ENCODE measurements at places on chromosomes 5 and 9.
A peak's percentile ranks its signal among the peaks of the same experiment; 100 is the strongest.

GRCh38 chr9:17017931-17018491 lies 116.8 kb upstream of the CNTLN start:
- DNase-seq, result no peak

- DNase-seq, result no peak
Observed at GRCh38 chr9:5499157-5499556, 11.2 kb upstream of the PDCD1LG2 start.

GRCh38 chr9:132160802-132161742 lies 786 bp upstream of the NTNG2 start:
- peak; percentile 75 for DNase-seq

DNA sequence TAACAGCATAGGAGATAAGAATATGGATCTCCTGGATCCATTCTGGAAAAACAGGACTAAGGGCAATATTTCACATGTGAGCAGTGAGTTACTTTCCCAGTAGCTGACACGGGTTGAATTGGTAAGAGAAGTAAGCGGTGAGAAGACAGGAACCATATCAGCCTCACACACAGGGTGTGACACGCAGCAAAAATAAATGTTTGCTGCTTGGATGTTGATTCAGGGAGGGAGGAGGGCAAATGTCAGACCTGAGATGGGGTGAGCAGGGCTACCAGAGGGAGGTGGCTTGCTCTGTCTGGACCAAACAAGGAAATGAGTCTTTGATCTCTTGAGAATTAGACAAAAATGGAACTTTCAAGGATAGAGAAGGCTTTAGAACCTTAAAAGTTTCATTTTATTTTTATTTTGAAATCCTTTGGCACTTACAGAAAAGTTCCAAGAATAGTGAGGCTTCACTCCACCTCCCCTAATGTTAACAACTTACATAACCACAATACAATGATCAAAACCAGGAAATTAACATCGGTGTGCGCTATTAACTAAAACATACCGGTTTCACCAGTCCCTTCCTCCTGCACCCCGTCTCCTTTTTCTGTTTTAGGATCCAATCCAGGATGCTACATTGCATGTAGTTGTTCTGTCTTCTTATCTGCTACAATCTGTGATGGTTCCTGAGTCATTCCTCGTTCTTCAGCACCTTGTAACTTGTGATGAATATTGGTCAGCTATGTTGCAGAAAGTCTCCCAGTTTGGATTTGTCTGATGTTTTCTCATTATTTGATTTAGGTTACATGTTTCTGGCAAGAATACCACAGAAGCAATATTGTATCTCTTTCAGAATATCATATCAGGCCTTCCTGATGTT lies 20.5 kb upstream of the ARHGEF28 start:
- no peak for DNase-seq

GRCh38 chr9:89478821-89479668 lies 18.9 kb downstream of the SEMA4D start:
- DNase-seq, result peak; percentile 75

- DNase-seq, result no peak
Observed at GRCh38 chr5:17180330-17180843, 37.0 kb upstream of the BASP1 start.

DNA sequence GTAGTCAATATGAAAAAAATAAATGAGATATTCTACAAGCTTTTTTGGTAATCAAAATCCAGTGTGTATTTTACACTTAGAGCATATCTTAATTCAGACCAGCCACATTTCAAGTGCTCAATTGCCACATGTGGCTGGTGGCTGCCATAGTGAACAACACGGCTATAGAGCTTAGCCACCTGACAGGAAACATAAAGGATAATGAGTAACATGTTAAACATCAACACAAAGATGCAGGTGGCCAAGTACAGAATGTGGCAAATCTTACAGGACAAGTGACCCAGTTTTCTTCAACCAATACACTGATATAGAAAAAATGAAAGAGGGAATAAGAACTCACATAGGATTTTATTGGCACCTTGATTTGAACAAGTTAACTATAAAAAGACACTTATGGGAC lies 61.4 kb downstream of the KIF24 start:
- no peak for DNase-seq

- no peak for DNase-seq
Observed at GRCh38 chr5:76025069-76025468, 58.1 kb upstream of the SV2C start.

GRCh38 chr5:56512313-56512996 lies 279.3 kb upstream of the ANKRD55 start:
- no peak for DNase-seq

DNA sequence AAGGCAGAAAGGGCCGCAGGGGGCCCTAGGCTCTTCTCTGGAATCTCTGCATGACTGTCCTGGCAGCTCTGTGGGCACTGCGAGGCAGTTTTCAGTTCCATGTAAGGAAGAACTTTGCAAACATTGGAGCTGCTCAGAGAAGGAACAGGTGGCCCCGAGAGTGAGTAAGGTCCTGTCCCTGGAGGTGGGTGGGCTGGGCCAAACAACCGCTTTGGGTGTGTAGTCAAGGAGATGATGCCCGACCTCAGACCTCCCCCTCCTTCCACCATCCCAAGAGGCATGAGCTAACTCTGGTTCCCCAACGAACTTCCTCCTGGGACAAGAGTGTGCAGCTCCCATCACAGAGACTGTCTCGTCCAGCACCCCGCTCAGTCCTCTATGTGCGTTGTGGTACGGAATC lies 20.5 kb downstream of the CSF1R start:
- no peak for DNase-seq

GRCh38 chr5:132850066-132850465 lies 16.2 kb downstream of the GDF9 start:
- DNase-seq, result no peak

- no peak for DNase-seq
Observed at GRCh38 chr9:126472948-126473298, 140.8 kb upstream of the LMX1B start.

DNA sequence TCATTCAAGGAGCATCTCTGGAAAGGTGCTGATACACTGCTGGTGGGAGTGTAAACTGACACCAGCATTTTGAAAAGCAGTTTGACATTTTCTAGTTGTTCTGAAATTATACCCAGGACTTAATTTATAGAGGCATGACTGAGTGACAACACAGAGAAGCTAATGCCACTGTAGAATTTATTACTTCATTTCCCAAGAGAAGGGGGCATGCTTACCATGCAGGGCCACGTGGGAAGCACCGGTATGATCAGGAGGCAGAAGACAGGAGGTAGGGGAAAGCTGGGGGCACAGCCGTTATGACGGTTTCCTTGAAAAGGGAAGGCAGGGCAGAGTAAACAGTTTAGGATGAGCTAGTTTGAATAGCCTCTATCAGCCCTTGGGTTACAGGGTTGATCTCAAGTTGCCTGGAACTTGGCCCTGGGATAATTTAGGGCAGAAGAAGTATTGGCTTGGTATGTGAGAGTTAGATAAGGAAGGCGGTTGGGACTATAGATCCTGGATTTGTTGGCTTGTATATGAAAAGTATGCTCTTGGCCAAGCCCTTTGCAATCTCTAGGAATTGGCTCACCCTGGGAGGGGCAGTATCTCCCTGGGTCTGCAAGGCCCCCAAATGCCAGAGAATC lies 305.7 kb downstream of the ENC1 start:
- no peak for DNase-seq

DNA sequence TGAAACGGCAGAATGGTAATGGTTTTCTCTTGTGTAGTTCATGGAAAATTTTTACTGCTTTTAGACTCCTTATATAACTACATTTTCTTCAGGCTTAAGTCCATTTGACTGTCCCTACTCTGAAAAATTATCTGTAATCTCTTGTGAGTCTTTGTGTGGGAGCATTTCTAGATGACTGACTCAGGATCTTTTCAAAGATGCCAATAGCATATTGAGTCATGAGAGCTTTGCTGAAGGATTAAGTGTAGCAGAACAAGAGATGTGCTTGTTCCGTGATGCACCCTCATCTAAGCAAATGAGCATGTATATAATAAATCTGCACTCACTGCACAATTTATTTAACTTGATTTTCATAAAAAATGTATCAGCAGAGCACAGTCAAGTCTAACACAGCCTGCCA lies 298.7 kb upstream of the CDH6 start:
- no peak for DNase-seq

DNA sequence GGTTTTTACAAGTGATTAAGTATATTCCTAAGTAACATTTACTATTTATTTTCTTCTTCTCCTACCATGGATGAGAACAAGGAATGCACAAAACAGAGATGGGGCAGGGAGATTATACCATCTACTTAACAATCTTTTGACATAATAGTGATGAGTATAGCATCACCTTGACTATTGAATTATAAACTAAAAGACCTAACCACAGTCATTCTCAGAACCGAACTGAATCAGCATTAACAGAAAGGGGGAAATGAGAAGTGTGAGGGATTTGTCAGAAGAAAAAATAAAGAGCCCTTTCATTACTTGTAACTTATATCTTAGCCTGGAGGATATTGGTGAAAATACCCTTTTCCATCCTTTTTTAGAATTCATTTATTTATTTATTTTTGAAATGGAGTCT lies 21.9 kb downstream of the OR2Y1 start:
- no peak for DNase-seq

DNA sequence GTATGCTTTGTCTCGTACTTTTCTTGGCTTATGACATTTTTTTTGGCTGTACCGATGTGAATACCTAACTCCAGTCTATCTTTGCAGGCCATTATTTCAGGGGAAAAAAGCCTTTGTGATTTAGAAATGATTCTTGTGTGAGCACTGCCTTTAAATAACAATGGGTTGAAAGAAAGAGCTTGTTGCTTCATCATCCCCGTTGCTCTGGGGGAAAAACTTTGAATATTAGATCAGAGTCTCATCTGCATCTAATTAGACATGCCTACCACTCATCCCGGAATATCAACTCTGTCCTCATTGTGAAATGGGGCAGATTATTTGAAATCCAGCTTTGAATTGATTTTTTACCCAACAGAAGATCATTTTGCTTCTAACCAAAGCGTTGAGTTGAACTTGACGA lies 13.5 kb downstream of the CXCL14 start:
- DNase-seq, result no peak

- no peak for DNase-seq
Observed at GRCh38 chr5:17398866-17399835, 98.9 kb upstream of the TAF11L2 start.

- DNase-seq, result no peak
Observed at GRCh38 chr5:53817183-53817582, 256.7 kb downstream of the NDUFS4 start.

- DNase-seq, result no peak
Observed at GRCh38 chr5:133827011-133827410, 141.4 kb downstream of the C5orf15 start.

DNA sequence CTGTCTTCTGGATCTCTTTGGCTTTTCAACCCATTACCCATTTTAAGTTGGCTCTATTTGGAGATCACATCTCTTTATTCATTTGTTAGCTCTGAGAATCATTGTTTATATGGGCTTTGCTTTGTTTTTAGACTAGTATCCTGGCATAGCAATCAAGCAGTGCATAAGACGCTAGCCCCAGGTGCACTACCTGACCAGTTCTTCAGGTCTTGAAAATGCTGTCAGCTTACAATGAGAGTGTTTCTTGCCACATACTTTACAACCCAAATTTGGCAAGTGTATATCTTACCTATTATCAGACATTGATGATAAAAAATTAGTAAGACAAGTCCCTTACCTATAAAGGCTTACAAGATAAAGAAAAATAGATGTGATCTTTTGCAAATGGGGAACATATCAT lies 12.2 kb downstream of the OXCT1 start:
- no peak for DNase-seq

DNA sequence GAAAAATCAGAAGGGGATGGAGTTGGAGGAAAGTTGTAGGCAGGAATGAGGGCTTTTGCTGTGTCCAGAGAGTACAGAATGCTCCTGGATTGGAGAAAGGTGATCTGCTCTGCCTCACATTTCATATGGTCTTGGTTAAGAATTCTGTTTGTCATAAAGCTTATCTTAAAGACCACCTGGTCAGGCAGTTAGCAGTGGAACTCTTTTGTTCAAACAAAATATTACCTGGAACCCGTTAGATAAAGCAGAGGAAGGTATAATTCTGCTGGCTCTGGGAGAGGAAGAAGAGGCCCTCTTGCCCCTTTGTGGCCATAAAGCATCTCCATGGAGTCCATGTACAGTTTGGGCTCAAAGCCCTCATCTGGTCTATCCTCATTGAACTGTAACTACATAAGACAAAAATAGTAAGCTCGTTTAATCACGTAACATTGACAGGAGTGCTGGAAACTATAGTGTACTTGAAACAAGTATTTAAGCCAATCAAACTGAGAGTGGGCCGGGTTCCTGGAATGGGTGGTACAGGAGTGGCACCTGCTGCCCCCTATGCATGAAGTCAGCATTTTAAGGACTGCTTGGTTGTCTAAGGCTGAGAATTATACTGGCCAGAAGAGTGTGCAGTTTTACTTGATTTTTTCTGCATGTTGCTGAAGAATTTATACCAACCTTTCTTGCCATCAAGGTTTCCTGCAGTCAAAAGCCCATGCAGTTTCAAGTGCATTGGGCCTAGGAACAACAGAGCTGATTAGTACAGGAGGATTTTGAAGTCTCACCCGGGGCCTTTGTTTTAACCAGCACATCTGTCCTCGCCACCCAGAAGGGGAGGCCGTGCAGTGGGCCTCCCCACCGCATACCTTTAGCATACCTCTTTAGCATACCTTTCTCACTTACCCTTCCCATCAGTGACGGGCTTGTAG lies 39.9 kb downstream of the STXBP1 start:
- no peak for DNase-seq

GRCh38 chr5:175163586-175164275 lies 280.3 kb downstream of the DRD1 start:
- DNase-seq, result no peak

GRCh38 chr5:178285399-178286225 lies 53.0 kb upstream of the PHYKPL start:
- DNase-seq, result no peak

DNA sequence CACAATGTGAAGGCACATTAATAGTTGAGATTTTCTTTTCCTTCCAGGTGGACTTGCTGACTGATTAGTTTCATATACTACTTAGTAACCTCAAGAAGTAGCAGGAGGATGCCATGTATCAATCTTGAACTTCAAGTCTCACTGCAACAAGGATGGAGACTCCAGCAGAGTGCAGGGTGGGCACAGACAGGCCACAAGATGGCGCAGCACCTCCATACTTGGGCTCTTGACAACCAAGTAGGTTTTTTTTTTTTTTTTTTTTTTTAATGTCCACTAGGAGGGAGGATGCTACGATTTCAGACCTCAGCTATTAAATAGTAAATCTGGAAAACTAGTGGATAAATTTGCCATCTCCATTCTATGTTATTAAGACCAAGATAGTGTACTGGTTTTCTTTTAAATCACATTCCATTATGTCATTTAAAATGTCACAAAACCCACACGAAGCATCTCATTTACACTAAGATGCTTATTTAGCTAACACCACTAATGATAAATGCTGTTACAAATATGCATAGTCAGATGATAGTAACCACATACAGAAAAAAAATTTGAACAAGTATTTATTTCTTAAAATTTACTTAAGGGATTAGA lies 58.6 kb downstream of the IL6ST start:
- peak; percentile 85 for DNase-seq

DNA sequence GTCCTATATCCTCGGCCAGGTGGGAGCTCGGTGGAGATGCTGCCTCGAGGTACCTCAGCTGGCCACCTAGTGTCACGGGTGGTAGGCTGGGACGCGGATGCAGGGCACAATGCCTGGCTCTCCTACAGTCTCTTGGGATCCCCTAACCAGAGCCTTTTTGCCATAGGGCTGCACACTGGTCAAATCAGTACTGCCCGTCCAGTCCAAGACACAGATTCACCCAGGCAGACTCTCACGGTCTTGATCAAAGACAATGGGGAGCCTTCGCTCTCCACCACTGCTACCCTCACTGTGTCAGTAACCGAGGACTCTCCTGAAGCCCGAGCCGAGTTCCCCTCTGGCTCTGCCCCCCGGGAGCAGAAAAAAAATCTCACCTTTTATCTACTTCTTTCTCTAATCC lies 2.0 kb downstream of the PCDHGC3 start:
- no peak for DNase-seq

GRCh38 chr9:38308136-38308535 lies 84.4 kb upstream of the ALDH1B1 start:
- DNase-seq, result no peak
